ENCODE measurements at places on chromosomes 4 and X.
A peak's percentile ranks its signal among the peaks of the same experiment; 100 is the strongest.

- DNase-seq: no peak
Observed at GRCh38 chr4:53132132-53132891, 233.5 kb downstream of the SCFD2 start.

DNA sequence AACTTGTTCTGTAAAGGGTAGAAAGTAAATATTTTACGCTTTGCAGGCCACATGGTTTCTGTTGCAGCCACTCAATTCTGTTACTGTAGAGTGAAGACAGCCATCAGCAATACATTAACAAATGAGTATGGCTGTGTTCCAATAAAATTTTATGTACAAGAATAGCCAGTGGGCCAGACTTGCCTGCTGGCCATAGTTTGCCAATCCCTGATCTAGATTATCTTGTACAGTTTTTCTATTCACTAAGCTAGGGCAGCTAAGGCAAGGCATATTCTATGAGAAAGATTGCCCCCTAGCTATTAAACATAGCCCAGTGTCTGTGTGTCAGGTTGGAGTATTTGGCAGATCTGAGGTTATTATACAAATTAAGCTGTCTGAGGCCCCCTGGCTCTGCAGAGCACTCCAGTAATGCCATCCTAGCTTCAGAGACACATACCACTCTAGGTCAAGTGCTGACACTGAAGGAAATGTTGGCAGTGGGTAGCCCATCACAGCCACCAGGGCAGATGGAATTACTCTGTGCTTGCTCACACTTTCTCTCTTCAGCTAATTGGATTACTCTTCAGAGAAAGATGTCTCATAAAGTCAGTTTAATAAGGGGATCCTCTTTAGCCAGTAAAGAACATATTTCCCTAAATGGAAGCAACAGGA lies 40.7 kb downstream of the MTTP start:
- DNase-seq: no peak

- no peak for DNase-seq
Observed at GRCh38 chr4:185088899-185089298, 54.2 kb upstream of the SLC25A4 start.

DNA sequence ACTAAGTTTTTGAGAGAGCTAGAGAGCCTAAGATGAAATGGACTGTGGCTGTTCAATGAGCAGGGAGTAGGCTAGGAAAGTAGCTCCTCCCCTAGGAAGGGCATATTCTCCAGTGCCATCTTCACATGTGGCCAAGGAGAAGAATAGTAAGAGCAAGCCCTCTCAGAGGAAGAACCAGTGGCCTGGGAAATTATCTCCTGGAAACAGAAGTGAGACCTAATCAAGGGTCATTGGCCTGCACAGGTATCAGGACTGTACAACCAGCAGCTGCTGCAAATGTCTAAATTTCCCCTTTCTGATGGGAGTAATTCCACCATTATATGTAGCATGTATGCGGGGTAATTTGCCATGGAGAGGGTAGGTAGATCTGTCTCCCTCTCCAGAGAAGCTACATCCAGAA lies 334.8 kb upstream of the RASGEF1B start:
- no peak for DNase-seq

- DNase-seq: no peak
Observed at GRCh38 chrX:15059474-15059873, 186.3 kb downstream of the MOSPD2 start.

- no peak for DNase-seq
Observed at GRCh38 chr4:151325111-151325948, at the start of gene SH3D19. Gene SH3D19, minus strand, starts transcription at chr4:151325605. Its CDS starts 253 bp downstream, at chr4:151325352.

DNA sequence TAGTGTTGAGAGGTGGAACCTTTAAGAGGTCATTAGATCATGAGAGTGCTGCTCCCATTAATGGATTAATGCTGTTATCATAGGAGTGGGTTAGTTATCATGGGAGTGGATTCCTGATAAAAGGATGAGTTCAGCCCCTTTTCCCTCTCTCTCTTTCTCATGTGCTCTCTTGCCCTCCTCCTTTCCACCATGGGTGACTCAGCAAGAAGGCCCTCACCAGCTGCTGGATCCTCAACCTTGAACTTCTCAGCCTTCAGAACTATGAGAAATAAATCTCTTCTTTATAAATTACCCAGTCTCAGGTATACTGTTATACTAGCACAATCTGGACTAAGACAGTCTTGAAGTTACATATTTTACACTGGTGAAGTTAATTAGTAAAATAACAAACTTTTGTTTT lies 10.0 kb upstream of the CDKL5 start:
- DNase-seq: no peak

DNA sequence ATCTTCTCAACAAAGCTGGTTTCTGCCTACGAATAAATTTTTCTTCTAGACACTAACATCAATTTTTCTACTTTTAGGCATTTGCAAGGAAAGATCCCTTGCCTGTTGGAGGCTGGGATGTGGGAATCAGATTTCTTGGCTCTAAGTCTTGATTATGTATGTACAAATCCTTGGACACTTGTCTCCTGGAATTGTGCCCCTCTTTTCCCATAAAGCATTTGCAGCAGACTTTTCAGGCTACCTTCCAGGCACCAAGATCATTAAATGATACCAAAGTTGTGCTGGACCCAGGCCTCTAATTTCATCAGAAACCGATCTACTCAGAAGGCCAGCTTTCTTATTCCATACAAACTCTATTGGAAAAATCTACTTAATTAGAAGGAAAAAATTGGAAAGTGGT lies 339.5 kb upstream of the DIPK2B start:
- no peak for DNase-seq

- DNase-seq: peak; percentile 80
Observed at GRCh38 chr4:41934901-41935651, at the start of gene TMEM33. Gene TMEM33, plus strand, starts transcription at chr4:41935429. Its CDS starts 56 bp downstream, at chr4:41935485.

GRCh38 chr4:103329642-103330041 lies 131.5 kb upstream of the CENPE start:
- DNase-seq: no peak

DNA sequence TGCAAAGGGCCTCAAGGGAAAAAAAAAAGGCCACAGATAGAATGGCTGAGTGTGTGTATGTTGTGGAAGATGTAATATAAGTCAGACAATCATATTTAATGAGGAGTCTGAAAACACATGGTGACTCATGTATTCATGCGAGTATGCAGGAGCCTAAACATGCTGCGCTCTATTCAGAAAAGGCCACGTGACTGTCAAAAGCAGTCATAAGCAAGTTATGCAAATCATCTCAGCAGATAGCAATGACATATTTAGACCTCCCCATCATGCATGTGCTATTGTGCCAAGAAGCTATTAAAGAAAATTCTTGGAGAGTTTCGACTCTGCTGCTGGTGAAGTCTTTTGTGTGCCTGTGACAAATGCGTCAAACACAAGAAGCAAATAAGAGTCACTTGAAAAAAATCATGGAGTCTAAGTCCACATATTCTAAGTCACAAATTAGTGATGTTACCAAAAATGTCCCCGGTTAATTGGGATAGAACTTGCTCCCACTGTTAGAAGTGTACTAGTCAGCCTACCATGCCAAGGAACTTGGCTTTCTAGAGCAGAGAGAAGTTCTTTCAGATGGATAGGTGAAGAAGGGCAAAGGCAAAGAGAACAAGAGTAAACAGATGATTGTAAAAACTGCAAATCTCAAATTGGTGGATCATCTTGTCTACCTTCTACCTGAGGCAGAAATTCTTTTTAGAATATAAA lies 5.0 kb downstream of the LNX1 start:
- DNase-seq: no peak

DNA sequence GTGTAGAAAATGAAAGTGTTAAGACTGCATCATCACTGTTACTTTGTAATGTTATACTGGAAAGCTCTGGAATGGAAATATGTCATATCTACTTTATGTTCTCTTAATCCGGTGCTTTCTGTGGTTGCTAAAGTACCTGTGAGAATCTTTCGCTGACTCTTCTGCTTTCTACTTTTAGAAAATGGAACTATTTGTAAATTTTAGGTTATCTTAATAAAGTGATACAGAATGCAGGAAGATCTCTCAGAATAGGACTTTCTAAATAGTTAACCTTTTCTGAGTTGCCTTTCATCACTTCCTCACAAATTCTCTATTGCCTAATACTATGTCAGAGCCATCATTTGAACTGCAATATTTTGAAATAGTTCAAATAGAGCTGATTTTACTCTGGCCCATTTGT lies 69.3 kb downstream of the BMP2K start:
- DNase-seq: no peak

DNA sequence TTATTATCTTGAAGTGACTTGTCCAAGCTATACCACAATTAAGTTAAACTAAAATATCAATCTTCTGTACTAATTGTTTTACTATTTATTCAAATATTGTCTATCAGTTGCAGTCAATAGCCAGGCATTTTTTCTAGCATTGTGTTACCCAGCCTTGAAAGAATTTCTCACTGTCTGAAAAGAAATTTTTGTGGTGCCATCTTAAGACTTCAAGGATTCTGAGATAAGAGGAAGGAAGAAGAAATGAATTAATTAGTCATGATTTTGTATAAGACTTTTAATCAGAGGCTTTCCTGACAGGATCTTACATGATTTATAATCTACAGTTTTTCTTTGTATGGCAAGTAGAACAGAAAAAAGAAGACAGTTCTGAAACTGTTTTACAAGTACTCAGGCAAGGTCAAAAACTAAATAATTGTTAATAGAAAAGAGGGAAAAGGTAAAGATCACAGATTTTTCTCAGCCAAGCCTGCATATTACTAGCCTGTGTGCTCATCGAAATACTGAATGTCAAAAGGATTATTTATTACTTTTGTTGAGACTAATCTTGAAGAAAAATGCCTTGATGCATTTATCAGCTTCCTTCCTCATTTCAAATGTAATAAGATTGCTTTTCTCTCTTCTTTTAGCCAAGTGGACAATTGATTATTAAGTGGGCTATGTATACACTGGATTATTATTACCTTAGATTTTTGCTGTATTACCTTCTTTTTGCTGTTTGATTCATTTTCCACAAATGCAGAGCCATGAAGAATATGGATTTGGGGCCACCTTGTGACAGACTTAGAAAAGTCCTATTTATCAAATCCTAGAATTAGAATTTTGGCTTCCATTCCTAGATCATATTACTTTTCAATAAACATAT lies 53.8 kb downstream of the CXCL1 start:
- no peak for DNase-seq

DNA sequence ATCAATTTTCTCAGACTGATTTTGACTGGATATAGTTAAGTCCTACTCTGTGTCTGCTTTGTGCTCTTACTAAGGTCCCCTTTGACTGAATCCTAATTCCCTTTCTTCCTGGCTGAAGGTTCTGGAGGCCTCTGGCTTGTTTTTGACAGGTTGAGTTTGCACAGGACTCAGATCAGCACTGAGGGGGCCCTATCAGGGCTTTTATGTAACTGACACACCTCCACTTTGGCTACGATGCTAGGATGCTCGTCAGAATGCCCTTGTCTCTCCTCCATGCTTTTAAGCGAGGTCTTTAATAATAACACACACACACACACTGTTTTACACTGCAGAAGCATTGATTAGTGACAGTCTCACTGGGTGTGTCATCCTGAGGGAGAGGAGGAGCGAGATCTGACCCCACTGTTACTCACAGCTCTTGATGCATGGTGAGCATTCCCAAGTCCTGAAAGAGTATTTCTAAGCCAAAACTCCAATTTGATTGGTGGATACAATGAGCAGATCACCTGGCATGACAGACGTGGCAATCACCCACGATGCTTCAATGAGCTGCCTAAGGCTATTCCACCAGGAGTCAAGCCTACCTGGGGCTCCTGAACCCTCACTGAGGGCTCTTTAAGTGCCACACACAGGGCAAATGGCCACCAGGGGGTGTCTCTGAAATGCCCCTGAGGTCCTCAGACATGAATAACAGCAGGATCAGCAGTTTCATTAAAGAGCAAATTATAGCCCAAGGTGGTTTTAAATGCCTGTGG lies 130.4 kb upstream of the CPEB2 start:
- peak; percentile 22 for DNase-seq

- no peak for DNase-seq
Observed at GRCh38 chr4:11765849-11766453, 337.3 kb upstream of the HS3ST1 start.

DNA sequence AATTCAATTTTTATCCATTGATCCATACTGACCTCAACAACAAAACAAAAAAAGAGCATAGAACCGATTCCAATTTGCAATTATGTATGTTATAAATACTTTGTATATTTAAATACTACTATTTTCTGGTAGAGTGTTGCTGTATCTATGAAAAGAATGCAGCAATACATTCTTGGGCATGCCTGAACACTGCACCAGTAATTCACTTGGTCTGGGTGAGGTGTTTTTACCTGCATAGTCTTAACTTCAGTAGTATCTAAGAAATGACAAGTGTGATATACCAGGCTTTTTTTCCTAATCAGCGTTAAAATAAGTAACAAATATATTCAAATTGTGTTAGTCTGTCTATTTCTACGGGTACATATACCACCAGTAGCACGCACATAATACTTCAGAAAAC lies 120.2 kb downstream of the KLHL13 start:
- no peak for DNase-seq

DNA sequence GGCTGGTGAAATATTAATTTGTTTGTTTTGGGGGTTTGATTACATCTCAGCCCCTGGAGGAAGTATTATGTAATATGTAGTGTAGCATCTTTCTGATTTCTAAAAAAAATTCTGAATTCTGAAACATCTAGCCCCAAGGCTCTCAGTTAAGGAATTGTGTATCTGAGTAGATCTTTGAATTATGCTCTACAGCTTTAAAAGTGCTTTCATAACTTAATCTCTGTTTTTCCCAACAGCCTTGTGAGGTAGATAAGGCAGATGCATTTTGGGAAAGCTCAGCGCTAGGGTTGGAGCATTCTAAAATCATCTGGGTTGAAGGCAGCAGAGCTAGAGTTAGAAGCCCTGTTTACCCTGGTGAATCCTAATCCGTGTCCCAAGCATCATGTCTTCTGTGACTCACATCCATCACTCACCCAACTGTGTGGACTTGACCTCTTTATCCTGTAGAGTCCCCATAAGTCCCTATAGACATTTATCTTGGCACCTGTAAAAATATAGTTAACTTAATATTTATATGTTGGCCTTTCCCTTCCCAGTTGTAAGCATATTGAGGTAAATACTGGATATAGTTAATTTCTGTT lies 49.8 kb downstream of the FNIP2 start:
- DNase-seq: no peak

DNA sequence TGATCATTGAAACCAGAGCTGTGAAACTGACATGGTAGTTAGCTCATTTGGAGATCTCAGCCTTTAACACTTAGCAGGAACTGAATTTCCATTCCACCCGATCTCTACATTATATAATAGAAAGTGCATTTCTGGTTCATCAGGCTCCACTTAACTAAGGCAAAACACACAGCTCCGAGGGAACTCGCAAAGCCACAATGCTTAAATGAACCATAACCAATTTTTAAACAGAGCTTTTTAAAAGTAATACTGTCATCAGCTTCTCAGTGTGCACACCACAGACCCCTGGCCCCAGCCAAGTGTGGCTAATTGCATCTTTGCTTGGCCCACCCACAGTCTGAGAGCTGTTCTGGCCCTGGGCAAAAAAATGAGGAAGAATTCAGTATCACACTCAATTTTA lies 66.1 kb downstream of the DCHS2 start:
- no peak for DNase-seq

Measured in CD4-positive, alpha-beta T cell treated with Interleukin-15 for 1 hour (primary cell).